Fibroblast of skin of left biceps (primary cell): ENCODE measurements at places on chromosomes 5 and 9.
A peak's percentile ranks its signal among the peaks of the same experiment; 100 is the strongest.

GRCh38 chr9:138075496-138075895, 197.9 kb downstream of the CACNA1B start:
- no peak for DNase-seq

DNA sequence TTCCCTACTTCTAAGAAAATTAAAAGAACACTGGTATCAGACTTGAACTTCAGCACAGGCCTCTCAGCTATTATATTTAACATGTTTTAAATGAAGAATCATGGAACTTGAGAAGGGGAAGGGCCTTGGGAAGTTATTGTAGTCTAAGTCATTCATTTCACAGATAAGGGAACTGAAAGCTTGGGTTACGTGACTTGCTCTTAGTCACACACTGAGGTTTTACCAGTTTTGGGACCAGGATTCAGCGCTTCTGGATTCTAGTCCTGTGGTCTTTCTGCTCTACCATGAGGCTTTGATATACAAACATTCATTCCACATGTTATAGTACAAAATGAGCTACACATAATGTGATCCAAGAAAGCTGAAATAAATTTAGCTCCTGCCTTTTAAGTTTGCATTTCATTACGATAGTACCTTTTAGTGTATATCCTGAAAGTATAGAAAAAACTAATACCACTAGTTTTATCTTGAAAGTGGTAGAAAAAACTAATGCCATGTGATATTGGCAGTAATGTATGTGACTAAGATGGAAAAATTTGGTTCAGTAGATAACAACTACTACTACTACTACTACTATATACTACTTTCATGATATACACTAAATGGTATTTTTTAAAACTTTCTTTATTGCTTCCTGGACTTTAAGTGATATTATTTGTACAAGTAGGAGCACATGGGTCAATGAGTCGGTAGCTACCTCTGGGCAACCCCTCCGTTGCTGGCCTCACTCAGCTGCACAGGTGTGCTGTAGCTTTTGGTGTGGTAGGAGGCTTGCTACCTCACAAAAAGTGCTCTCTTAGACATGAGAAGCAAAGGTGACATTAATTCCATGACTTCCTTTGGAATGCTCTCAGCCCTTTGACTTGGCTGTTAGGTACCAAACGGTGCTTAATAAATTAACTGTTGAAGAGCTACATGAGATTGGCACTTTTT, 40.7 kb downstream of the F2RL2 start:
- DNase-seq, result peak; percentile 15

- DNase-seq, result no peak
Observed at GRCh38 chr5:84274585-84275468, 109.9 kb downstream of the EDIL3 start.

GRCh38 chr9:131709771-131710431, 30.0 kb downstream of the RAPGEF1 start:
- DNase-seq, result no peak

- DNase-seq, result no peak
Observed at GRCh38 chr9:130110596-130111021, 56.9 kb downstream of the GPR107 start.
